Thyroid gland (tissue), 4 donors: ENCODE measurements at places on chromosomes 5 and 9. TPM values are rescaled to one million over a fixed set of nuclear protein-coding genes. Genes with fewer than 3 reads are reported as not detected.

GRCh38 chr9:122096620-122097415 lies 3.7 kb upstream of the TTLL11 start:
- DNase-seq, result no peak

- DNase-seq, result no peak
Observed at GRCh38 chr9:20112205-20112783, 323.5 kb upstream of the SLC24A2 start.

Gene CIZ1
- 49.9 TPM for total RNA-seq

GRCh38 chr5:72438141-72438540 lies 69.1 kb downstream of the ZNF366 start:
- no peak for DNase-seq

DNA sequence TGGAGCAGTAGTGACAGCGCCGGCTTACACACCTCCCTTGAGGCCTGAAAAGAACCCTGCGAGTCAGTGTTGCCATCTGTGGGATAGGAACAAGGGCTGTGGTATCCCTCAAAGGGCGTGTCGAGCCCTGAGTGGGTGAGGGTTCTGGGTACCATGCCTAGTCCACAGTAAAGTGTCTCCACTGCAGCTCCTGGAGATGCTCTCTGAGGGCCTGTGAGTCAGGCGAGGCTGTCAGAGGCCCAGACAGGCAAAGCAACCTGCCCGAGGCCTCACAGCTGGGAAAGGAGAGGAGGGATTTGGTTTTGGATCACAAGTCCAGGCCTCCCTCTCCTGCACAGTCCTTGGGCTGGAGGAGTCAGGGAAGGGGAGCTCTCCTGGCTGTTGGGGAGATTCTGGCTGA lies 6.1 kb downstream of the PRRX2 start:
- DNase-seq, result no peak

Gene SOHLH1
- total RNA-seq, result not detected

DNA sequence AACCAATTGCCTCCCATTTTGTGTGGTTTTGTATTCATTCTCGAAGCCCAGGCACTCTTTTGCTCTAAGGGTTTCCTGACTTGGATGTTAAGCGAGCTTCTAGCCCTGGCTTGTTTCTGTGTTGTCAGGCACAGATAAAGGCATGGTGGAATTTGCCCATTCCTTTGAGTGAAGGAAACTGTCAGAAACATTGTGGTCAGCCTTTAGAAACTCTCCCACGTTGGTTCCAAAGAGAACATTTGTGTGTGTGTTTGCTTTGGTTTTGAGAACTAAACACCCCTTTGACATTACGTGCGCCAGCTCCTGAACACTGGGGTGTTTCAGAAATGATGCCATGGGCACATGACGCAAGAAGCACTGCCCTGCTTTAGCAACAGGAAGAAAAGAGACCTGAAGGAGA lies 320.9 kb downstream of the NTRK2 start:
- DNase-seq, result no peak

DNA sequence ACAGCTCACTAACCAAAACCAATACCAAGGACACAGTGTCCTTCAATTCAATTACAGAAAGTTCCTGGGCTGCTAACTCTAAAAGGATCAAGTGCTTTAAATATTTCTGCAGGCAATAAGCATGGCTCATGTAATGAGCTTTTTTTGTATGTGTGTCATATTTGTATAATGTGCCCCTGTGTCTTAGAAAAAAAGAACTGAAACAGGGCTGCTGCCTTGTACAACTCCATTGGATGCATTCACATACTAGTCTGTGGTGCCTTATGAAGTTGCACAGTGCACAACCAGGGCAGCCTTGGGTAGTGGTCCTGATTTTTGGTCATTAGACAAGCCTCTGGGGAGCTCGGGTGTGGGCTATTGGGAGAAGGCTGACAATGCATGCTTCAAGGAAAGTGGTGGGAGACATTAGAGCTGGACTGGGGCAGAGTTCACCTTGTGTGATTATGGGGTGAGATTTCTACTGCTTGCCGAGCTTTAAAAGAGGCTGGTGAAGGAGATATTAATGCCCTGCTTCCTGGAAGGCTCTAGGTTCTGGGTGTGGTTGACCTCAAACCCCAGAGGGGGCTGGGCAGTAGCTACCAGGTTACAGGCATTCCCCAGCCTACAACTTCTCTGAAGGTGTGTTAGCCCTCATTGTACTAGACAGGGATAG lies 3.6 kb upstream of the CPEB4 start:
- DNase-seq, result peak; percentile 23

GRCh38 chr9:70656281-70656680 lies 241.8 kb upstream of the KLF9 start:
- DNase-seq, result no peak

- no peak for DNase-seq
Observed at GRCh38 chr5:128613766-128614165, 75.7 kb upstream of the FBN2 start.

DNA sequence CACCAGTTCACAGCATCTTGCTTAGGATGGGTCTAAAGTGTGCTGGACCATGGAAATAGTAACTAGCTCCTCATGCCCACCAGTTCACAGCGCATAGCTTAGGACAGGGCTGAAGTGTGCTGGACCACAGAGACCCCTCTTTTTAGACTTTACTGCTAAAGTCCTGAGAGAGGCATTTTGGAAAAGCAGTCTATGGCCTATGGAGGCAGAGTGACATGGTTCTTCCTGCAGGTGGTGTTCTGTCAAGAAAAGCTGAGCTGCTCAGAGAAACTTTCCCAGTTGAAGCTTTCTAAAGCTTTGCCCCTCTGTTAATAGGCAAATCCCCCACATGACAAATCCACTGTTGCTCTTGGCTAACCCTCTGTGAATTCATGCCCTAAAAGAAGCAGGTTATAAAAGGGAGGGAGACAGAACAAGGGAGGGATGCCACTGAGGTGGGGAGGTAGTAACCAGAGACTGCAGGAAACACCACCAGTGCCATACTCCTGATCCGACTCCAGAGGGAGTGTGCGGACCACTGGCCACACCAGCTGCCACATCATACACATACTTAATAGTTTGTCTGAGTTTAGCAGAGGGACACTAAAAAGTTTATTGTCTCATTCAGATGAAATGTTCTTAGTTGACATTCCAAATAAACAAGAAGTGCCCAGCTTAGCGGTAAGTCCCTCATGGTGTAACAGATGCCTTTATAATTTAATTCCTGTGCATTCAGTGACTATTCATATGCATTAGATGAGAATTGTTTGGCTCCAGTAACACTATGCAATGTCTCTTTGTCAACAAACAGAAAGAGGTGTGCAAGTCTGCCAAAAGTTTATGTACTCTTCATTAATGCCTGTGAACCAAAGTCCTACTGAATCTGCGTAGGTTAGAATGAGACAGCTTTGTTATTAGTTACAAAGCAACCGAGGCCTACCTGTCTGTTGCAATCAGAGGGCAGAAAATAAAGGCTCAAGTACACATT lies 236.2 kb upstream of the NFIL3 start:
- no peak for DNase-seq
